ENCODE measurements at places on chromosomes 1 and 21. TPM values are rescaled to one million over a fixed set of nuclear protein-coding genes. Genes with fewer than 3 reads are reported as not detected.

ZYG11A gene
- total RNA-seq, result 0.20 TPM

PLA2G2C gene
- not detected for total RNA-seq

OR2L13 gene
- not detected for total RNA-seq

A3GALT2 gene
- not detected for total RNA-seq

LCE4A gene
- total RNA-seq, result not detected

CA14 gene
- 0.14 TPM for total RNA-seq

ADCY10 gene
- total RNA-seq, result 0.09 TPM

DMBX1 gene
- total RNA-seq, result not detected

KCNE2 gene
- total RNA-seq, result not detected

IFI44 gene
- 37.5 TPM for total RNA-seq

KRTAP11-1 gene
- total RNA-seq, result not detected

SEMA4A gene
- total RNA-seq, result 46.9 TPM

ACBD3 gene
- total RNA-seq, result 51.9 TPM

DNA sequence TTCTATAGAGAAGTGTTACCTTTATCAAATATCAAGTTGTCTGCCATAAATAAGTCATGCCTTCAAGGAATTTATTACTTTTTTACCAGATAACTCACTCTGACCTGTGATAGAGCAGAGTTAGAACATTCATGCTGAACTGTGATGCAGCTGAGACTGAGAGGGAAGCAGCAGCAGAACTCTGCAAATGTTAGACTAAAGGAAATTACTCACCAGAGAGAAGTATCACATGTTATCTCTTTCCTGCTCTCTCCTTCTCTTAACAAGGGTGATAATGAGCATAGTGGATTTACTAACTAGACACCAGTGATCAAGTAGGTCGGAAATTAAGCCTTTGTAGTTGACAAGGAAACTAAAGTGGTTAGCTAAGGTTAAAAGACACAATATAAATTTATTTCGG is 181.6 kb downstream of the RASAL2 start:
- H3K27ac ChIP-seq, result no peak overlapping the region
- no peak overlapping the region for H3K4me3 ChIP-seq

DNA sequence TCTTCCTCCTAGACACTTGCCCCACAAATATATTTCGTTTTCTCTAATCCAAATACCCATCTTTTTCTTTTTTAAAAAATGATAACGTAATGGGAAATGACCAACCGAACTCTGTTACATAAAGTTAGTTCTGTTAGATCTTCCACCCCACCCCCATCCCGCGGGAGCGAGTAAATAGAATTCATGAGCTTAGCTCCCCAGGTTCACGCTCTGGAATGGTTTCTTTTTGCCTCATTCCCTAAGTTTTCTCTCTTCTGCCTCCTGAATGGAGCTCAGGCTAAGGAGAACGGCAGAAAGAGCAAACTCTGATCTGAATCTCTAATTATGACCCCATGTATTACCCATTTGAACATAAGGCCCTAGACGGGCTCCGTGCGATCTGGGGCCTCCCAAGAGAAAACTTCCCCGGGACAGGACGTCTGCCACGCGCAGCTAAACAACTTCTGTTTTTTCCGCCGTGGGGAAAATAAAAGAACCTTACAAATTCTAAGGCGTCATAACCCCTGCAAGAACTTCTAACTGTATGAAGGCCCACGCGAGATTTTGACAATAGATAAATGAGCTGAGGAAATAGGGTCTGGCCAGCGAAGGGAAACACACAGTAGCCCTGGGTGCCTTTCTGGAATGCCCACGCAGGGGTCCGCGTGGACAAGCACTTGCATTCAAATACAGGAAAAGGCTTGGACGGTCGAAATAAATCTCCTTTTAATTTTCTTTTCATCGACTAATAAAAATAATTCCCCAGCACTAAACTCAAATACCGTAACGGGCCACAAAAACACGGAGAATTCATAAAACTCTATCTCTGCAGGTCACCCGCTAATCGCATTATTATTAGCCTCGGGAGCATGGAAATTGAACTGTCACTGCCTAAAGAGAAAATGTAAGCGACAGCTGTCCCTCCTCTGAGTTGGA is 2.2 kb downstream of the TBX15 start:
- no peaks in the 10 kb centered on the region for H3K36me3 ChIP-seq
- DNase-seq, result peak; percentile 42
- H3K4me1 ChIP-seq, result peaks cover 17% of the 10 kb centered on the region
- peaks cover 22% of the 10 kb centered on the region for H3K27me3 ChIP-seq
- H3K4me3 ChIP-seq, result no peak overlapping the region
- H3K27ac ChIP-seq, result no peak overlapping the region

GRCh38 chr21:28229814-28230213 is 762.9 kb downstream of the LTN1 start:
- H3K36me3 ChIP-seq, result no peaks in the 10 kb centered on the region
- H3K27ac ChIP-seq, result no peak overlapping the region
- no peaks in the 10 kb centered on the region for H3K4me1 ChIP-seq
- H3K27me3 ChIP-seq, result no peaks in the 10 kb centered on the region
- no peak overlapping the region for H3K4me3 ChIP-seq

- no peaks in the 10 kb centered on the region for H3K36me3 ChIP-seq
- DNase-seq, result no peak
- no peak overlapping the region for H3K27ac ChIP-seq
Observed at GRCh38 chr1:192907545-192908243, 98.9 kb downstream of the RGS2 start.

GRCh38 chr1:29259802-29260441 is 23.6 kb downstream of the PTPRU start:
- peaks cover 6% of the 10 kb centered on the region for H3K4me1 ChIP-seq
- H3K36me3 ChIP-seq, result peaks cover 1% of the 10 kb centered on the region
- peak overlapping the region; percentile 6 for H3K4me3 ChIP-seq
- H3K27me3 ChIP-seq, result peaks cover 14% of the 10 kb centered on the region
- H3K27ac ChIP-seq, result no peak overlapping the region
- peak; percentile 56 for DNase-seq

DNA sequence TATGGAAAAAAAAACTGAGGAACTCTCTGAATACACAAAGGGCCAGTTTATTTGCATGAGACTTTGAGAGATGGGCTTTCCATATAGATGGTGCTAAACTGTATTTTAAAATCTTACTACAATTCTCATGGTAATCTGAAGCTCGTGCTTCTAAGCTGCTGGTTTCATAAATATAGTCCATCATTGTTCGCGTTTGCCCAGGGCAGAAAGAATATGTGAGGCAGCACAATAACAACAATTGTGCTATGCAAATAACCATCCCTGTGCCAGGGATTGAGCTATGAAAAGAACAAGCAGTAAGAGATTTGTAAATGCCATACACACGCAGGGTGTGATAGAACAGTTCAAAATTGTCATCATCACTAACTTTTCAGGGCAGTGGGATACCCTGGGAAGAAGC is 4.9 kb upstream of the EPS15 start:
- H3K4me3 ChIP-seq, result no peak overlapping the region
- H3K27me3 ChIP-seq, result no peaks in the 10 kb centered on the region
- H3K36me3 ChIP-seq, result no peaks in the 10 kb centered on the region
- DNase-seq, result no peak

- no peak overlapping the region for H3K27ac ChIP-seq
- DNase-seq, result no peak
- H3K27me3 ChIP-seq, result no peaks in the 10 kb centered on the region
- H3K4me3 ChIP-seq, result no peak overlapping the region
- H3K4me1 ChIP-seq, result no peaks in the 10 kb centered on the region
Observed at GRCh38 chr1:54171016-54171415, 18.2 kb upstream of the CDCP2 start.

- H3K27ac ChIP-seq, result no peak overlapping the region
- no peaks in the 10 kb centered on the region for H3K4me1 ChIP-seq
- no peak overlapping the region for H3K4me3 ChIP-seq
- no peaks in the 10 kb centered on the region for H3K36me3 ChIP-seq
- H3K27me3 ChIP-seq, result no peaks in the 10 kb centered on the region
Observed at GRCh38 chr1:177615251-177615650, 354.6 kb downstream of the SEC16B start.

DNA sequence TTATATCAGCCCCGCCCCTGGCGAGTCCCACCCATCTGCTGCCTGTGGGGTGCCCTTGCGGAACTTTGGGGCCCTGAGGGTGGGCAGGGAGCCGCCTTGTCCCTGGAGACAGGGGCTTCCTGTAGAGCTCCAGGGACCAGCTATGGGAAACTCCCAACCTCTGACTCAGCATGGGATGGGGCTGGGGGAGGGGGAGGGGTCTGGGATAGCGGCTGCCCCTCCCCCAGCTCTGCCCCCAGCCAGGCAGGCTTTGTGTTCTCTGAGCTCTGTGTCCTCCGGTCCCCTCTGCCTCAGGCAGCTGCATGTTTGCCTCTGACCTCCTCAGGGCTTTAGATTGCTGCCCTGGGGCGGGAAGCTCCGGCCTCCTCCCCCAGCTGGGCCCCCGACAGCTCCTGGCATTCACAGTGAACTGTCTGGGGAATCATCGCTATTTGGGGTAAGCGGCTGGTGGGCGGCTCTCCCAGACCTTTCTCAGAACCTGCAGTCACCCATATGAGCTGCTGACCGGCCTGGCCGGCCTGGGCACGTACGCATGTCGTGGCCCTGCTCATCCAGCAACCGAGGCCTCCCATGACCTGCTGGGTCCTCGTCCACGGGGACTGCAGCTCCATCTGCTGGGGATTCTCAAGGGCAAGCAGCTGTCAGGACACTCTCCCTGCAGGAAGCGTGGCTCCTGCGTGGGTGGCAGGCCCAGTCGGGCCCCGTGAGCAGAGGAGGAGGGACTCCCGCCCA is 17.1 kb downstream of the ARHGEF16 start:
- H3K27ac ChIP-seq, result no peak overlapping the region
- no peaks in the 10 kb centered on the region for H3K27me3 ChIP-seq
- H3K36me3 ChIP-seq, result no peaks in the 10 kb centered on the region
- peaks cover 8% of the 10 kb centered on the region for H3K4me1 ChIP-seq
- peak; percentile 47 for DNase-seq
- no peak overlapping the region for H3K4me3 ChIP-seq

GRCh38 chr1:25468033-25468432 is 37.3 kb downstream of the MACO1 start:
- peak; percentile 14 for DNase-seq
- H3K27ac ChIP-seq, result no peak overlapping the region
- no peak overlapping the region for H3K4me3 ChIP-seq
- no peaks in the 10 kb centered on the region for H3K27me3 ChIP-seq

DNA sequence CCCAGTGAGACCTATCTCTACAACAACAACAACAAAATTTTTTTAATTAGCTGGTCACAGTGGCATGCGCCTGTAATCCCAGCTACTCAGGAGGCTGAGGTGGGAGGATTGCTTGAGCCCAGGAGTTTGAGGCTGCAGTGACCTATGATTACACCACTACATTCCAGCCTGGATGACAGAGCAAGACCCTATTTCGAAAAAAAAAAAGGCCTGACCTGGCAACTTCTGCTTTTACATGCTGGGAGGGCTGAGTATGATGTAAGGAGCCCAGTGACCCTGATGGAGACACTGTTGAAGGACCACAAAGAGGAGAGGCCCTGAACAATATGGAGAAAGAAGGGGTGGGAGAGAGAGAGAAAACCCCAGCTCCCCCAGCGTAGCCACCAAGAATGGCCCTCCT is 9.2 kb upstream of the VPS26C start:
- no peaks in the 10 kb centered on the region for H3K27me3 ChIP-seq
- no peak for DNase-seq
- H3K36me3 ChIP-seq, result no peaks in the 10 kb centered on the region
- H3K4me1 ChIP-seq, result no peaks in the 10 kb centered on the region
- no peak overlapping the region for H3K4me3 ChIP-seq

GRCh38 chr1:219323426-219323825 is 149.7 kb downstream of the LYPLAL1 start:
- H3K36me3 ChIP-seq, result no peaks in the 10 kb centered on the region
- H3K4me3 ChIP-seq, result no peak overlapping the region
- H3K27me3 ChIP-seq, result no peaks in the 10 kb centered on the region
- H3K4me1 ChIP-seq, result peaks cover 9% of the 10 kb centered on the region
- DNase-seq, result no peak
- H3K27ac ChIP-seq, result no peak overlapping the region

DNA sequence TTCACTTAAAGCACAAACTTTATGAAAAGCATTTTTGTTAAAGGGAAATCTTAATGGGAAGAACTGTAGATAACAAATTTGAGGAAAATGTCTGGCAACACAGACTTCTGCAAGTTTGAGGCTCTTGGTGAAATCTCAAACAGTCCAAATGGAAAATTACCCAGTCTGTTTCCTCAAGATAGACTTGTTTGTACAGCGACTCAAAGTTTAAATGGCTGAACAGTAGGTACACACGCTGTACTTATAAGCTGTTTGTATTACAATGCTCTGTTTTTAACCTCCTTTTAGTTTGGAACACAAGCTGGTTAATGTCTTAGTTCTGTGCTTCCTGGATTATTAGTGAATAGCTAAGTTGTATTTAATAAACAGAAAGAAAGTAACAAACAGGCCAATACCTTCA is 217.1 kb downstream of the NFIA start:
- H3K4me1 ChIP-seq, result peaks cover 19% of the 10 kb centered on the region
- H3K4me3 ChIP-seq, result no peak overlapping the region
- no peaks in the 10 kb centered on the region for H3K27me3 ChIP-seq
- H3K36me3 ChIP-seq, result no peaks in the 10 kb centered on the region

- no peaks in the 10 kb centered on the region for H3K27me3 ChIP-seq
- H3K4me1 ChIP-seq, result peaks cover 2% of the 10 kb centered on the region
- peak; percentile 48 for DNase-seq
- H3K27ac ChIP-seq, result no peak overlapping the region
- H3K36me3 ChIP-seq, result no peaks in the 10 kb centered on the region
Observed at GRCh38 chr1:221711656-221712055, 30.2 kb downstream of the DUSP10 start.

- H3K36me3 ChIP-seq, result no peaks in the 10 kb centered on the region
- H3K4me1 ChIP-seq, result peaks cover 3% of the 10 kb centered on the region
- peak; percentile 96 for DNase-seq
- no peak overlapping the region for H3K4me3 ChIP-seq
- H3K27ac ChIP-seq, result no peak overlapping the region
Observed at GRCh38 chr1:38727684-38728584, 131.6 kb downstream of the RRAGC start.

GRCh38 chr1:170685166-170685565 is 21.2 kb downstream of the PRRX1 start:
- DNase-seq, result no peak
- no peaks in the 10 kb centered on the region for H3K4me1 ChIP-seq
- H3K27me3 ChIP-seq, result no peaks in the 10 kb centered on the region
- no peak overlapping the region for H3K27ac ChIP-seq
- H3K4me3 ChIP-seq, result no peak overlapping the region

- peaks cover 17% of the 10 kb centered on the region for H3K4me1 ChIP-seq
- DNase-seq, result no peak
- H3K27me3 ChIP-seq, result no peaks in the 10 kb centered on the region
- no peaks in the 10 kb centered on the region for H3K36me3 ChIP-seq
- no peak overlapping the region for H3K27ac ChIP-seq
Observed at GRCh38 chr21:34835526-34835925, 166.7 kb downstream of the CLIC6 start.
